ENCODE measurements at places on chromosomes 7 and 10.

DNA sequence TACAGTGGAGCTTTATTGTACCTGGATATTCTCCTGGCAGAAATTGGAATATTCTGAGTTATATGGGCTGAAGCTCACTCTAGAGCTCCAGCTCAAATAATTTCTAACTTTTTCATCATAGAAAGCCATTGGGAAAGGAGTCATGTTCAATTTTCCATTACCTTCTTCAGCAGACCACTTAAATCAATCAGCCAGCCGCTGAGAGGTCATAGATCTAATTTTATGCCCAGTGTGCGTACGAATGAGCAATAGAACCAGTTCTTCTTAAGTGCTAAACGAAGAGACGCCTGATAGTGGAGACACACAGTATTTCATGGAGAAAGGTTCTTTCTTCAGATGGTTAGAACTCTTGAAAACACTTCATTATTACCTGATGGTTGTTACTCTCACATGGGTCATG is 35.0 kb upstream of the DNAJB12 start:
- DNase-seq, result no peak

DNA sequence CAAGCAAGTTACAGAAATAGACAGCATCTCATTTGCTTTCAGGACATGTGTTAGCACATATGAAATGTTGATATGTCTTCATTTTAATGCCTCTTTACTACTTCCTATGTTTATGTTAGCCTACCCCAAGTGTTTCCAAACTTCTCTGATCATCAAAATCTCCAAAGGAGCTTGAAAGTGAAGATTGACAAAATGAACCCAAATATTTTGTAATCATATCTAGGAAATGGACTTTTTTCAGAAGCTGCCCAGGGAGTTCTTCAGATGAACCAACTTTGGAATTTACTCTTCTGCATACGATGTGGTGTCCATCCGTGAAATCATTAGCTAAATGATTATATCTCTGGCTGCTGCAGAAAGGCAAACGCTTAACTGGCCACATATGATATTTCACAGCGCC is 101.2 kb upstream of the AOAH start:
- no peak for DNase-seq

DNA sequence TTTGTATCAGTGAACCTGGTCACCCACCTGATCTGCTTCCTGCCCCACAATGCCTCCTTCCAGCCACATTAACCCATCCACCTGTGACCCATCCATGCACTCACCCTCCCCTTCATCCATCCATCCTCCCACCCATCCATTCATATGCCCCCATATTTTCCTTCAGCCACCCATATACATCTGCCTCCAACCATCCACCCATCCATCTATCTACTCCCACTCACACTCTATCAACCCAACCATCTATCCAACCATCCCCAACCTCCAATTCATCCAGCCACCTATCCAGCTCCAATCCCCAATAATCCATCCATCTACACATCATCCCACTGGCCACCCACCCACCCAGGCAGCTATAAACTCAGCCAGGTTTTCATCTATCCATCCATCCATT is 51.0 kb downstream of the GRID1 start:
- no peak for DNase-seq

DNA sequence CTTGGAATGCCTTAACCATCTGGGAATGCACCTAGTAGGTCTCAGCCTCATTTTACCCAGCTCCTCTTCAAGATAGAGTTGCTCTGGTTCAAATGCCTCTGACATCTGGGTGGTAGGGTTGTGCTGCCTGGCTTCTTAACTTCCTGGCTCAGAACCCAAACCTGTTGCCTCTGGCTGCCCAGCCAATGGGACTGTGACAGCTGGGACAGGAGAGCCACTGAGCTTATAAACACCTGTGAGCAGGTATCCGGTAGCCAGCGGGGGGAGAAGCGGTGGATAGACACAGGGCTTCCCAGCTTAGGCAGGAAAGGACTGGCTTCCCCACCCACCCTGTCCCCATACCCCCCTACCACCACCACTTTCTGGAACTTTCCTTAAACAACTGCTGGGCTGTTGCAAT is 115.8 kb upstream of the CARD11 start:
- DNase-seq, result no peak

GRCh38 chr10:78339251-78339650 is 305.6 kb downstream of the RPS24 start:
- no peak for DNase-seq

GRCh38 chr10:14009371-14010100 is 321.2 kb downstream of the FRMD4A start:
- no peak for DNase-seq

DNA sequence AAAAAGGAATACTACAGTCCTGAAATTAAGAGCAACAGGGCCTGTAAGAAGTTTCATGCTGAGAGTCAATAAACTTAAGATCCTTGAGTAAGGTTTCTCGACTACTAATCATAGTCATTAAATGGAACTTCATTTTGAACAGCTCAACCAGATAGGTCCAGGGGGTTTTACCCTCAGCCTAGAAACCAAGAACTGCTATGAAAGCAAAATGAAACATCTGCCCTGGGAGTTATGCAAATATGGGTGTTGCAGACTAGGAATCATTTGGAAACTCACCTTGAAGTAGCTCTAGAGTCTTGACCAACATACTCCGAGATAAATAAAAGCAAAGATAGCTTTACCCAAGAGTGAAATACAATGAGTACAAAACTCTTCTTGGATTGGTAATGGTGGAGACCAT is 128.0 kb downstream of the HGF start:
- no peak for DNase-seq

DNA sequence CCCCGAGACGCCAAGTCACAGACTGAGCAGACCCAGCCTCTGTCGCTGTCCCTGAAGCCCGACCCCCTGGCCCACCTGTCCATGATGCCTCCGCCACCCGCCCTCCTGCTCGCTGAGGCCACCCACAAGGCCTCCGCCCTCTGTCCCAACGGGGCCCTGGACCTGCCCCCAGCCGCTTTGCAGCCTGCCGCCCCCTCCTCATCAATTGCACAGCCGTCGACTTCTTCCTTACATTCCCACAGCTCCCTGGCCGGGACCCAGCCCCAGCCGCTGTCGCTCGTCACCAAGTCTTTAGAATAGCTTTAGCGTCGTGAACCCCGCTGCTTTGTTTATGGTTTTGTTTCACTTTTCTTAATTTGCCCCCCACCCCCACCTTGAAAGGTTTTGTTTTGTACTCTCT is 215.6 kb downstream of the TCF7L2 start:
- no peak for DNase-seq

GRCh38 chr7:36037121-36037662 is 115.9 kb upstream of the EEPD1 start:
- DNase-seq, result no peak

- DNase-seq, result no peak
Observed at GRCh38 chr10:8102708-8103401, 48.4 kb downstream of the GATA3 start.

DNA sequence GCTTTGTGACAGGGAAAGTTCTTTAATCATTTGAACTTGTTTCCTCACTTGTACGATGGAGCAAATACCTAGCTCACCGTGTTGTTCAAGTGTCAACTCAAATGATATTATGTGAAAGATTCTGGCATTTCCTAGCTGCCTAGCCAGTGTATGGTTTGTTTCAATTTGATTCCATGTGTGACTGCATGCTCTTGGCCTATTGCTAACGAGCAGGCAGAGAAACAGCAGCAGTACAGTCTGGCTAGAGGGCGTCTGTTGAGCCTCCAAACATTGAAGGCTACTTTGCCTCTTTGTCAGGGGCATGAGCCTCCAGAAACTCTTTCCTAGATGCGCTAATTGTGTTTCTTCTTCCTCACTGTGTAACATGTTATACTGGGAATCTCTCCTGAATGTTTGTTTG is 417.4 kb downstream of the EXOC4 start:
- DNase-seq, result no peak

DNA sequence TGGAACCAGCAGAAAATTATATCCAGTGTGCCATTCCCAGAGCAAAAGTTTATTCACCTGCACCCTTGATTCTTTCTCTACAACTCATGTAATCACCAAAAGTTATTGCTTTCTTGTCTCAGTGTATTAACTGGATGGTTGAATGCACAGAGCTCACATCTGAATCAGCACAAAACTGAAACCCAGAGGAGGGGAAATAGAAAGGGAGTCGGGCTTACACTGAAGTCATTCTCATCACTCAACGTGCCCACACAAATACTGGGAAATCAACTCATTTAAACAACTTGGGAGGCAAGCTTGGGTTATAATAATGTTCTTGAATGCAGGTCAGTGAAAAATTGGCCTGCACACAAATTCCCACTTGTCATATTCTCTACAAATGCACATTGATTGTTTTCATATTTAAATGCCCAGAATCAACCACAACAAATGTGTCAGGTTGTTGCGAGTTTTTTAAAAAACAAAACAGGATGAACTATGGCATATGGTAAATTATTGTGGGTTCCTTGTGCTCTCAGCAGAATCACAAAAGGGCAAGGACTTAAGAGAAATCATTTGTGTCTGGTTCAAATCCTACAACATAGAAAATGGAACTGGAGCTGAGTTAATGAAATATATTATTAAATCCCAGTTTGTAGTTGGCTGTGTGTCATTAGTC is 125.9 kb upstream of the NOBOX start:
- no peak for DNase-seq

DNA sequence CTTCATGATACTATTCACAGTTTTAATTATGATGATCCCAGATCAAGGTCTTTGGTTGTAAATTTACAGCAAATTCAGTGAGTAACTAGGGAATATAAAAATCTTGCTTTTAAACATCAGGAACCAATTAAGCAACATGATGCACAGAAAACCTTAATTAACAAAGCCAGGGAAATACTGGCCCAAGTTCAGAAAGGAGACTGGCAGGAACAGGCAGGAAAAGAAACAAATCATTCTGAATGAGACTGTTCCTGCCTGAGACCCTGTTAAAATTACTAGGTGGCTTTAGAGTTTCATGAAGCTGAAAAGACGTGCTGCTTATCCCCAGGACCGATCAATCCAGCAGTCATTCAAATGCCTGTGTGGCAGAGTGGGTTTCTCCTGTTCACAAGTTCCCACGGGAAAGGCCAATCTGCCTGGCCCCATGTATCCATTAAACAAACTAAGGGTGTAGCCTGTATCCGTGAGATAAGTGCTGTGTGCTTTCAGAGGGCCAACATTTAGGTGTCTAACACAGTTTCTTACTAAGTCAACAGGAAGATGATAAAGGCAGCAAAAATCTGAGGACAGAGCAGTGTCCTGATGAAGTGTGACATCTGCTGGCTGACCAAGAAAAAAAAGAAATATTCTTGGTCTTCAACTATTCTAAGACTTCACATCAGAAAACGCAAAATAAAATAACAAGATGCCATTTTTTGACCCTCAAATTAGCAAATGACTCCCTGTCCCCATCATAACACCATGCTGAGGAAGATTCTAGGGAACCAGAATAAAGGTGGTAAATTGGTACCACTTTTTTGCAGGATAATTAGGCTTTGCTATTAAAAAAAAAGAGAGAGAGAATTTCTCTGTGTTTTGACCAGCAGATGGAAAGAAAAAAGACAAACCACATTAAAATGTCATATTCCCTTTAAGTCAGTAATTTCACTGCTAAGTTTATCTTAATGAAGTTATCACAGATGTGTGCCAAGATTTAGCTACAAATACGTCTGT is 34.2 kb downstream of the PUS7 start:
- no peak for DNase-seq

DNA sequence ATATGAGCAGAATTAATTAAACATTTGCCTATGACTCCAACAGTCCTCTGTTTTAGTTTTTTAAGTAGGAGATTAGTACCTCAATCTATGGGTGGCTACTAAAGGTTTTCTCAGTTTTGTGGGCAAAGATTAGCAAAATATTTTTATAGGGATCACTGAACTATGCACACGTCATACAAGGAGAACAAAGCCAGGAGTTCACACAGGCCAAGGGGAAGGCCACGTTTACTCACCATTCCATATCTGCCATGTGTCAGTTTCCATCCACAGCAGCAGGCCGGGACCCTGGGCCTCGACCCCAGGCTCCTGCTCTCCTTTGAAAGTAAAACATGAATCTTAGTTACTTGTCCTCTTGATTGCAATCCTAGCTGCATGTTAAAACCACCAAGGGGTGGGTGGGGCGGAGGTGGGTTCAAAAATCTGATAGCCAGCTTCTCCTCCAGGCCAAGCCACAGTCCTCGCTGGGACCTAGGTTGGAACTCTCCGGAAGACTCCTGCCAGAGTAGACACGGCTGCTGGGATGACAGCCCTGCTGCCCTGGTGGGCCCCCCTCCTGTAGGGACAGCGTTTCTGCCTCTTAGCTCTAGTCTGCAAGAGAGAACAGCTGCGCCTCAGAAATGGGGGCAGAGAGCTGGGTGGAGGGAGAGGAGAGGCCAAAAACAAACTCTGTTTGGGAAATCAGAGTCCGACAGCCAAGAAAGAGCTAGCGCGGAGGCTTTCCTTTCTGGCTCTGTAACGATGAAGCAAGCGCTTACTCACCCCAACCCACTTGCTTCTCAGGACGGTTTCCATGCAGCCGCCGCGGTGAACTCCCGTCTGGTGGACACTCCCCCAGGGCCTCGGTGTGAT is 35.6 kb downstream of the PITRM1 start:
- DNase-seq, result no peak

- DNase-seq, result no peak
Observed at GRCh38 chr7:44977304-44977958, 1.4 kb downstream of the MYO1G start.

- no peak for DNase-seq
Observed at GRCh38 chr7:42065942-42066341, 171.1 kb downstream of the GLI3 start.

DNA sequence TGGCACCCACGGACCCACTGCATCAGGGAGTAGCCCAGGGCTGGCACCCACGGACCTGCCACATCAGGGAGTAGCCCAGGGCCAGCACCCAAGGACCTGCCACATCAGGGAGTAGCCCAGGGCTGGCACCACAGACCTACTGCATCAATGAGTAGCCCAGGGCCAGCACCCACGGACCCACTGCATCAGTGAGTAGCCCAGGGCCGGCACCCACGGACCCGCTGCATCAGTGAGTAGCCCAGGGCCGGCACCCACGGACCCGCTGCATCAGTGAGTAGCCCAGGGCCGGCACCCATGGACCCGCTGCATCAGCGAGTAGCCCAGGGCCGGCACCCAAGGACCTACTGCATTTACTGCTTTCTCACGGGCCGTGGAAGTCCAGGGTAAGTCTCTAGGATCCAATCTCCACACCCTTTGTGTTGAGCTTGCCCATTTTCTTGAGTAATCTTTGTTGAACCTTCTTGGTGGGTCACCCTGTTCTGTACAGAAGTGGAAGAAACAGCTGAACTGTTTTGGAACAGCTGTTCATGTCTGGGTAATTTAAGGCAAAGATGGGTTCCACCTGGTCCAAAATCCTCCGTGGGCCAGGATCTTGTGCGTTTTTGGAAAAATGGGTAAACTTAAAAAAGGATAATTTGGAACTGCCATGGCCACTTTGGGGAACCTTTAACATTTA is 69.0 kb downstream of the VIPR2 start:
- DNase-seq, result no peak

GRCh38 chr7:37405128-37405527 is 43.5 kb downstream of the ELMO1 start:
- DNase-seq, result no peak
